ENCODE measurements at places on chromosomes 7 and 10. TPM values are rescaled to one million over a fixed set of nuclear protein-coding genes. Genes with fewer than 3 reads are reported as not detected.

The LRMDA gene
- total RNA-seq = 25.7 TPM

The CAMK2B gene
- 0.05 TPM for total RNA-seq

The CYP3A4 gene
- not detected for total RNA-seq

The CALML5 gene
- not detected for total RNA-seq

The CCDC172 gene
- not detected for total RNA-seq

The TMEM60 gene
- total RNA-seq = 15.2 TPM

The C10orf62 gene
- not detected for total RNA-seq

The CPVL gene
- total RNA-seq = 6.3 TPM

The PON1 gene
- total RNA-seq = not detected

The C1QL3 gene
- 0.35 TPM for total RNA-seq

The SLC16A9 gene
- total RNA-seq = 1.5 TPM

The AMZ1 gene
- total RNA-seq = 0.47 TPM

The HMX2 gene
- total RNA-seq = not detected

The SNCG gene
- total RNA-seq = 42.3 TPM

The CLCN1 gene
- not detected for total RNA-seq

The MBLAC1 gene
- total RNA-seq = 2.3 TPM

The ADIRF gene
- total RNA-seq = 40.6 TPM

The MOGAT3 gene
- total RNA-seq = not detected

The MDH2 gene
- 110 TPM for total RNA-seq

The RASA4B gene
- total RNA-seq = 12.1 TPM

The POU6F2 gene
- total RNA-seq = not detected

The MMP21 gene
- total RNA-seq = not detected

The SPDYE16 gene
- not detected for total RNA-seq

The ANKRD26 gene
- 3.3 TPM for total RNA-seq

The AS3MT gene
- 0.58 TPM for total RNA-seq

The MBL2 gene
- total RNA-seq = not detected
